CD4-positive, alpha-beta T cell treated with Interleukin-4 for 4 hours (primary cell): ENCODE measurements at places on chromosomes 7 and 10.

DNA sequence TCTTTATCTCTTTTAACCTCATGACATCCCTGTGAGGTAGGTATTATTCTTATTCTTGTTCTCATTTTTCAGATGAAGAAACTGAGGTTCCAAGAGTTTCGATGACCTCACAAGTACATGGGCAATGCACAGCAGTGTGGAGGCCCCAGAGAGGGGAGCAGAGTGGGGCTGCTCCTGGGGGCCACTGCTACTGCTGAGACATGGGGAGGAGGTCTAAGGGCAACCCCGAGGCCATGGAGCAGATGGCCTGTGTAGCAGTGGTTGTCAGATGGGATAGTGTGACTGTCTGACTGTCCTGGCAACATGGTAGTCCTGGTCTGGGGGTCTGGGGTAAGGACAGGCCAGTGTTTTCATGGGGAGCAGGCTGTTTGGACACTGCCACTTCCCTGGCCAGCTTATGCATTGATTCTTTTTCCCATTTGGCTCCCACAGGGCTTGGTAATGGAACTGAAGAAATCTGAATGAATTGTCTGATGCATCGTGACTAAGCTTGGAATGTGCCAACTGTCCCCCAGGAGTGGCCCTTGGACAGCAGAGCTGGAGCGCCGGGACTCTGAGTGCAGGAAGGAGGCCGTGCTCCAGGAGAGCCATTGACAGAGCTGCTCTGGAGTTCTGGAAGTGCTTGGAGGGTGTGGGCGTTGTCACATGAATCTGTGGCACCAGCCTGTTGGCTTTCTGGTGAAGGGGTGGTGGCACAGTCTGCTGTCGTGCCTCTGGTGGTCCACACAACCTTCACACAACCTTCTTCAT, 40.9 kb downstream of the ADRA2A start:
- no peak for DNase-seq

DNA sequence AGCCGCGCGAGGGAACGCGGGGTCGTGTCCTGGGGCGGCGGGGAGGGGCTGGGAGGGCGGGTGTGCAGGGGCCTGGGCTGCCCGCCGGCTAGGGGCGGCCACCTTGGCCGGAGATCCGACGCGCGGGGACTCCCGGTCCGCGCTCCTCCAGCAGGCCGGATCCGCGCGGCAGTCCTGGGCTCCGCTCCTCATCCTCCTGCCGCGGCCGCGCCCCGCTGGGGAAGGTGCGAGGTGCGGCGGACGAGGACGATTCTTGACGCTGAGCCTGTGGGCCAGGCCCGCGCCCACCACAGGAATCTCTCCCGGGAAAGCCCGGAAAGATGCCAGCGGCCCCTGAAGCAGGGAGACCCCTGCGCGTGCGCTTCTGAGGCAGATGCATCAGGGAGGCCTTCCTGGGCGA, 6.6 kb upstream of the OGDHL start:
- DNase-seq = no peak

DNA sequence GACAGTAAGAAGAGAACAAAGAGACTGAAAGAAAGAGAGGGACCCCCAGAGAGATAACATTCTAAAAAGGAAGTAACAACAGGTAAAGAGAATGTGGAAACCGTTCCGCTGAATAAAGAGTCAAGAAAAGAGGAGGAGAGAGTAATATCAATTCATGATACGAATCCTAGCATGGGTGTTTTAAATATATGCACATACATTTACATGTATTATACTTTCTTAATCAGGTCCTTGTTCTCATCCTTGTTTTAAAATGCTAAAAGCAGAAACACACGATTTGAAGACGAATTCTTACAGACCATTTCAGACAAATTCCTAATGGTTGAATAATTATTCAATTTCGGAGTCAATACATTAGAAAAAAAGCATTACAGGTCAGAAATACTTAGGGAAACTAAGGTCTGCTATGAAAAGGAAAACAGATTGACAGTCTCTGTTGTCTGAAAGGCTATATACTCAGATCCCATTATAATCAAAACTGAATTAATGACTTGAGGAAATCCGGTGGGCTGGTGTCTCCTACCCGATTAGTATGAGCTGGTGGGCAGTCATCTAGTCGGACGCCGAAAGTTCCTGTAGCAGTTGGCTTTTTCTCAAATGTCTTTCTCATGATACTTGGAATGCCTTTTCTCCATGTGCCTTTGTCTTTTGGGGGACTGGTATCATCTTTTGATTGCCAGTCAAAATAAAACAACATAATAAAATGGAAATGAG, 127.3 kb downstream of the ARHGAP21 start:
- DNase-seq = no peak

DNA sequence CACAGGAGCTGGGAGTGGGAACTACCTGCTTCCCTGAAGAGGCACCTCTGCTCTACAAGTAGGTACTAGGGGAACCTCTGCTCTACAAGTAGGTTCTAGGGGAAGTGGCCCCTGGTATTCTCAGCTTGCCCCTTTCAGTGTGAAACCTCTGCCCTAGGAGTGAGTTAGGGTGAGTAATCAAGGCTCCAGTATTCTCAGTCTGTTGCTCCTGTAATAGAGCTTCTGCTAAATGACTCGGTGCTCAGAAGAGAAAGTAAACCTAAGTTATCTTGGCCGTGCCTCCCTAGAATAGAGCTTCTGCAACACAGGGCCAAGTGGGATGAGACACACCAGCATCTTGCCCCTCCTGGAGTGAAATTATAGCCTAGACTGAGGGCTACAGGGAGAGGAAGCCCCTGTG, 13.4 kb upstream of the RASSF4 start:
- DNase-seq = no peak
